ENCODE measurements at places on chromosomes 3 and 15.
A peak's percentile ranks its signal among the peaks of the same experiment; 100 is the strongest.

GRCh38 chr15:40763801-40764628 is at the start of gene GCHFR:
TSS of gene GCHFR (plus strand) at chr15:40764068. CDS start at chr15:40764181, 113 bp downstream.
- peak; percentile 53 for DNase-seq

- DNase-seq = no peak
These were observed 33.9 kb downstream of the PFN2 start for GRCh38 chr3:149936812-149937230.

DNA sequence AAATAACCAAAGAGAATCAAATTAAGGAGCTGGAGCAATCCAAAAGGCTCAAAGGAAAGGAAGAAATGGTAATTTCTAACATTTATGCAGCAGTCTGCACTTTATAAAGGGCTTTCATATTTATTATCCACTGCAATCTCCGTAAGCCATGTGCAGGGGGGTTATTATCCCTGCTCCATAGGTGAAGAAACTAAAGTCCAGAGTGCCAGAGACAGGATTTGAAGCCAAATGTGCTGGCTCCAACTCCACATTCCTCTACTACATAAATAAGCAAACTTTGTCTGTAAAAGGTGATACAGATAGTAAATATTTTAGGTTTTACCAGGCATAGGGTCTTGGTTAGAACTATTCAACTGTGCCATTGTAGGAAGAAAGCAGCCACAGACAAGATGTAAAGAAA is 221.4 kb downstream of the MINAR1 start:
- DNase-seq = no peak

DNA sequence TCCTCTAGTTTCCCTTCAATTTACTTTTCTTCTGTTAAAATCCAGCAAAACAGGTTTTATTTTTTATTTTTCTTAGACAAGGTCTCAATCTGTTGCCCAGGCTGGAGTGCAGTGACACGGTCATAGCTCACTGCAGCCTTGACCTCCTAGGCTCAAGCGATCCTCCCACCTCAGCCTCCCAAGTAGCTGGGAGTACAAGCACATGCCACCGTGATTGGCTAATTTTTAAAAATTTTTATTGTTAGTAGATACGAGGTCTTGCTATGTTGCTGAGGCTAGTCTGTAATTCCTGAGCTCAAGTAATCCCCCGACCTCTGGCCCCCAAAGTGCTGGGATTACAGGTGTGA is 41.6 kb downstream of the ILDR1 start:
- no peak for DNase-seq

DNA sequence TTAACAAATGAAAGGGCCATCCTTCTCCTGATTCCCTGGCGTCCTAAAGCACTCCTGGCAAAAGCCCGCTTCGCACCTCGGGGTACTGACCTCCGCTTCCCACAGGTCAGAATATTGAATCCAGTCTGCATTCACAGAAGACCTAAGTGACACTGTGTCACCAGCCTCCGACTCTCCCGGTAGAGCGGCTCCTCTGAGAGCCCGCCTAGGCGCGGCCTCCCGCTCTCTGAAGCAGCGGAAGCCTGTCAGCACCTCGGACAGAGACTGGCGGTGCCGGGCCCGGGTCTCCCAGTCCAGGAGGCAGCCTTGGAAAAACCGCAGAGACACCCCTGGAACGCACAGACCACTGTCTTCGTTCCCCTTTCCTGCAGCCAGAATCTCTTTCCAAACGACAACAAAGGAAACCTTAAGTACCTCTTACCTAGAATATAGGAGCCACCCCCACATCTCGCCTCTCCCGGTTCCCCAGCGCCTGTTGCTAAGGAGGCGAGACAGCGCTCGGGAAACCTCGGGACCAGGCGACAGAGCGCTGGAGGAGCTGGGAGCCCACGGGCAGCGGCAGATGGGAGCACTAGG is 1.2 kb downstream of the GABRB3 start:
- DNase-seq = no peak

GRCh38 chr3:16824081-16824696 is 60.6 kb upstream of the PLCL2 start:
- no peak for DNase-seq

DNA sequence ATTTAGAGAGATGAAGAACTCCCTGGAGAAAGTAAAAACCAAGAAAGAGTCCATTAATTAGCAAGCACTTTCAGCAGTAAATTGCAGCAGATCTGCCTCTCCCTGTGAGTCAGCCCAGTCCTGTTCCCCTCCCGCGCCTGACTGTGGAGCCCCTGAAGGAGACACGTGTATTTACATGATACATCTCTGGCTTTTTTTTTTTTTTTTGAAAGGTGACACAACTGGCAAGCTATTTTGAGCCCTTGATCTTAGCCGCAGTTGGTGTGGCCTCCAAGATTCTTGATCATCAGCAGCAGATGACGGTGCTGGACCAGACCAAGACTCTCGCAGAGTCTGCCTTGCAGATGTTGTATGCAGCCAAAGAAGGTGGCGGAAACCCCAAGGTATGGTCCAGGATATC is 271.8 kb upstream of the TPM1 start:
- no peak for DNase-seq

DNA sequence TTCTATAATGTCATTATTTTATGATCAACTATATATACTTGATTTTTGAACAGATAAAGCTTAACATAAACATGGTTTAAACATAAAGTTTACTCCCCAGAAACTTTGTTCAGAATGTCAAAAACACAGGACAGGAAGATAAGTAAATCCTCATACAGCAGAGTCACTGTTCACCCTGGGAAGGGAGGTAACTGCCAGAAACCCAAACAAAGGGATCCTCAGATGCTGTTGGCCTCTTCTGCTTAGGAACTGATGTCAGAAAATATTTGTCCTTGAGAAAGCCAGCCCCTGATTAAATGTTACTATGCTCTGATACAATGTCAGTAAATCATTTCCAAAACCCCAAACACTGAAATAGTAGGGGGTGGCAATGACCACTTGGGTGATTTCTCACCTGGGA is 185.3 kb downstream of the TJP1 start:
- no peak for DNase-seq

GRCh38 chr3:171815973-171816595 is 5.8 kb upstream of the PLD1 start:
- no peak for DNase-seq

Measured in stimulated activated CD4-positive, alpha-beta T cell treated with anti-CD3 and anti-CD28 coated beads, TNF-alpha, amount 100 ng/mL, for 1 hour (primary cell).